ENCODE measurements at places on chromosomes 6 and 20.

GRCh38 chr6:72175916-72176315, 289.6 kb downstream of the RIMS1 start:
- DNase-seq: no peak

GRCh38 chr20:41135187-41135887, 2.0 kb upstream of the PLCG1 start:
- DNase-seq: peak; percentile 76

DNA sequence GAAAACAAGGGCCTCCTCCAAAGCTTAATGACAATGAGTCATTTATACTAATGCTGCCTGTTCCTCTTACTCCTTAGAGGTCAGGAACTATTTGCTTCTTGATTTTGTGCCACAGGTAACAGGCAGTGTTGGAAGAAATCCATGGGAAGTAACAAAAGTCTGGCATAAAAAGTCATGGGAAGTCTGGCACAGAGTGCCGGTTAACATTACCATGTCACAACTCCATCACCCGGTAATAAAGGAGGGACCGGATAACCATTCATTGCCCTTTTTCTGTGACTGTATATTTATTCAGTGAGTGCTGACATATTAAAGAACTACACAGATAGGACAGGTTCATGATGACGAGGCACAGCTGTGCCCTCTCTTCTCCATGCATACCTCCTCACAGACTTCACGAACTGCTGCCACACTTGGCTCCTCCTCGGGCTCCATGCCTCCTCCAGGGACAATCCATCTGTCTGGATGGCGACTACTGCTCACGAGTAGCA, 50.9 kb downstream of the NUDT3 start:
- no peak for DNase-seq

DNA sequence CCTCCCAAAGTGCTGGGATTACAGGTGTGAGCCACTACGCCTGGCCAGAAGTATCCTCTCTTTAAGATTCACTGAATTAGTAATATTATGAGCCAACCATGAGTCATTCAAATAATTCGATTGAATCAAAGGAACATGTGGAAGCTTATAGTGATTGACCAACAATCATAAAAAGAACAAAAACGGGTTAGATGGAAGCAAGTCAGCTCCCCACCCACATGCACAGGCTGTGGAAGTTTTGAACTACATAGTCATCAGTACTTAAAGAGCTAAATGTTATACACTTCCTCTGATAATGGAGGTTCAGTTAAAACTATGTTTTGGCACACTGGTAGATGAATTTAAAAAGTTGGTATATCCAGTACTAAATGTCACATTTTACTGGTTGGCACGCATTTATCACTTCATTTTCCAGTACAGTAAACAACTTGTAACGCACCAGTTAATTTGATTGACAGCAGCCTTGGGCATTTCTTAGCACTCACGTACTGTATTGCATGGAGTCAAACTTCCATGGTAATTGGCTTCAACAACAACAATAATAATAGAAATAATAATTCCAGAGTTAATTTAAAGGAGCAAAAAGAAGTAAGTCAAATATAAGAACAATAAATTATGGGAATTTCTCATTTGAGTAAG, 1107.3 kb upstream of the MAP3K7 start:
- no peak for DNase-seq

- DNase-seq: no peak
These were observed 27.6 kb downstream of the ZNF311 start for GRCh38 chr6:28977341-28978132.

GRCh38 chr6:166104107-166104506, 63.5 kb downstream of the TBXT start:
- DNase-seq: no peak

- DNase-seq: no peak
These were observed 477.7 kb downstream of the TFAP2A start for GRCh38 chr6:9937031-9937763.

DNA sequence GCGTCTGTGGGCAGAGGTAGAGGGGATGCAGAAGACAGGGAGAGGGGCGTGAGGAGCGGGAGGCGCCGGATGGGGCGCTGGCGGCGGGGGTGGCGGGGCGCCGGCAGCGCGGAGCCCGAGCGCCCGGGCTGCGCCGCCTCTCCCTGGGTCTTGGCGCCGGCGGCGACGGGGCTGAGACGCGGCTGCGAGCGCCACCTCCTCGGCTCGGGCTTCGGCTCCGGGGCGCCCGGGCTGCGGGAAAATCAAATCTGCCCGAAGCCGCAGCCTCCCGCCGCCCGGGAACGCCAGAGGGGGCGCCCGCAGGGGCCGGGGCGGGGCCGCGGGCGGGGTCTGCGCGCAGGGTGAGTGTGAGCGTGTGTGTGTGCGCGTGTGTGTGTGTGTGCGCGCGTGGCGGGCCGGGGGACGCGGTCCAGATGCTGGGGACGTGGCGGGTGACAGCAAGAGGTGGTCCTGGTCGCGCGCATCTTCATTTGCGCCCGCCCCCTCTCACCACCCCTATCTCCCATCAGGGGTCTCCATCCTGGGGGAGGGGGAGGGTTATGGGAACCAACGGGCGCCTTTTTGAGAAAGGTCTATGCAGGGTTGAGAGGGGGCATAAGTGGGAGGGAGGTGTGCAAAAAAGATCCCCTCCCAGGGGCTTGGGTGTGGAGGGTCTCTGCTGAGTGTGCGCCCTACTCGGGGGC, 646 bp upstream of the CPNE5 start:
- DNase-seq: peak; percentile 47

- no peak for DNase-seq
These were observed 124.8 kb upstream of the NEDD9 start for GRCh38 chr6:11357285-11357684.

DNA sequence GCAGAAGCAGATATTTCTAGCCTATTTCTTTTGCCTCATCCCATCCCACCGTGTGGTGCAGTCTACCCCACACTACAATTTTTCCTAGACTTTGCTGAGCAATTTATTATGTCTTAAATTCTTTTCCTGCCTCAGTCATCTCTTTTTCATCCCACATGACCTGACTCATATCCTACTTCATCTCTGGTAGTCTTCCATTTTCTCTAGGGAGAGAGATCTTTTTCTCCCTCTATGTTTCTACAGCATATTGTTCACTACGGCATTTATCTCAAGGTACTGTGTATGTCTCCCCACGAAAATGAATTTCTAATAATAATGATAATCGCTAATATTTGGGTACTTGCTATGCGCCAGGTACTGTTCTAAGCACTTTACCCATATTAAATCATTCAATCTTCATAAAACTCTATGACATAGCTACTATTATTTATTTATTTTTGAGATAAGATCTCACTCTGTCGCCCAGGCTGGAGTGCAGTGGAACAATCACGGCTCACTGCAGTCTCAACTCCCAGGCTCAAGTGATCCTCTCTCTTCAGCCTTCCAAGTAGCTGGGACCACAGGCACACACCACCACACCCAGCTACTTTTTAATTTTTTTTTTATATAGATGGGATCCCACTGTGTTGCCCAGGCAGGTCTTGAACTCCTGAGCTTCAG, 15.6 kb downstream of the PDSS2 start:
- no peak for DNase-seq

GRCh38 chr6:100633096-100633777, 168.5 kb upstream of the SIM1 start:
- DNase-seq: peak; percentile 69

GRCh38 chr20:38325167-38325566, 21.1 kb upstream of the LBP start:
- DNase-seq: no peak

DNA sequence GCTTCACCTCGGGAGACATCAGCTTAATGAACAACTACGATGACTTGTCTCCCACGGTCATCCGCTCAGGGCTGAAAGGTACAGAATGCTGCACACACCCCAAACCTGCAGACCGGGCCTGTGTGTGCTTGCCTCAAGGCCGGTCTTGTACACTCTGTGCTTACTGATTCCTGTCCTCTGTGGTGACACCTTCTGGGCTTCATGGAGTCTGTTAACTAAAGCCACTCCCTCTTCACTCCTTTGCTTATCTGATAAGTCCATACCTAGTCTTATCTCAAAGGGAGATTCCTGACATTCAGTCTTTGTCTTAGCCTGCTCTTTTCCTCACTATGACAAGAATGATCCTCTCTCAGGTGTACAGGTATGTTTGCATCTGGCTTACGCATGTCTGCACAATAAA, 107.7 kb upstream of the TMEM181 start:
- DNase-seq: no peak

- no peak for DNase-seq
These were observed 24.1 kb downstream of the USP45 start for GRCh38 chr6:99491171-99491570.

DNA sequence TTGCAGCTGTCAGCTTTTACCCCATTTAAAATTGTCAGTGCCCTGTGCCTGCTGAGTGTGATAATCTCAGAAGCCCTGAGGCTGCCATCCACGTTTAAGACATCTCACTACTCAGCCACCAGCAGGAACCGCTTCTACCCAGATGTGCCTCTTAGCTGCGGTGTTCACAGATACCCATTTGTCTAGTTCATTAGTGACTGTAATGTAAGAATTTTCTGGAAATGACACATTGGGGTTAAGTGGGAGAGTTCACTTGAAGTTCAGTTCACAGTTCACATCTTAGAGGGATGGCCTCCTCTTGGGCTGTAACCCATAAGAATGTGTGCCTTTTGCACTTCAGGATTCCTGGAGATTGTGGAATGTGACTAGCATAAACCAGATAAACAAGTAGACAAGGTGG, 477.7 kb downstream of the BTBD3 start:
- no peak for DNase-seq

- no peak for DNase-seq
These were observed 99.0 kb upstream of the TNFAIP3 start for GRCh38 chr6:137767911-137768690.

- peak; percentile 57 for DNase-seq
These were observed 6.5 kb downstream of the TGM6 start for GRCh38 chr20:2387180-2387577.

DNA sequence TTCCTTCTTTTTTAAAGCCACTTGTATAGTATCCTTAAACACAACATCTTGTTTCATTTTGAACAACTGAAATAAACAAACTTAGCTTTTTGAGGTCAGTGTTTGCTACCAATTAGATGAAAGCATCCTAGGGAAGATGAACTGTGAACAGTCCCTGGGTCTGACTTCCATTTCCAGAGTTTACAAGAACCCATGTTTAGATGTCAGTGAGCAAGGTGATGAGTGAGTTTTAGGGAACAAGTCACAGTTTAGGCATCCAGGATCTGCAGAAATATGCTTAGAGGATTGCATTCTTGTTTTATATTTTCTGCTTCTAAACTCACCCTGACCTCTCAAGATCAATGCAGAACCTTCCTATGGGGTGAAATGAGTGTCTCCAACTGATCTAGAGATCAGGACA, 3.0 kb downstream of the ZC2HC1B start:
- DNase-seq: no peak

DNA sequence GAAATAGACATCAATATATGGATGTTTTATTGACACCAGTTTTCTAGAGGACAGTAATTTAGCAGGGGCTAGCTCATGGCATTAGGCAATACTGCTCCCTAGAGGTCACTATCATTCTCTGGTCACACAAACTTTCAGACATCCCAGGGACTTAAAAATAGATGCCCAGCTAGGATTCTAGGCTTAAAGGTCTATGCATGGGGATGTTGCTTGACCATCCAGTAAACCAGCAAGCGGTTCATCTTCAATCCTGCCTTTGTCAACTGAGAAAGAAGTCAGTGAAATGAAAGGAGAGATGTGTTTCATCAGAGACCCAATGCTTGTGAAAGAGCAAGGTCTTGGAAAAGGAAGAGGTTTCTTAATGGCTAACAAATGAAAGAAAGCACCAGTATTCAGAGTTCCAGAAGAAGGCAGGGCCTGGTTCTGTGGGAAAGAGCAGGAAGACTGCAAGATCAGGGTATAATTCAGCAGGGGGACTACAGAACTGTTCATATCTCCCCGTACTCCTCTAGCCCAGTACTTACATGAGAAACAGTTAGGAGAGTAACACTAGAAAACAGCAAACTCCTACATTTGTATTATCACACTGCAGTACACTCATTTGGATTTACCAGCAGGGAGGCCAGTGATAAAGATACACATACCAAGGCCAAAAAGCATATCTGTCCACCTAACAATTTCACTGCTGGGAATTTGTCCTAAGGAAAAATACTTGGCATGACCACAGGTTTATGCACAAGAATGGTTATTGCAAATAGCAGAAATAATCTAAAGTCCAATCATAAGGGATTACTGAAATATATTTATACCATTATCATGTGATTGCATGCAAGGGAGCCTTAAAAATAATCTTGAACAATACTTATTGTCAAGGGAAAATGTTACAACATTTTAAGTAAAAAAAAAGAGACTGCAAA, 151.4 kb upstream of the LAMA2 start:
- peak; percentile 64 for DNase-seq

GRCh38 chr6:137247724-137248123, 28.5 kb upstream of the IFNGR1 start:
- DNase-seq: no peak

DNA sequence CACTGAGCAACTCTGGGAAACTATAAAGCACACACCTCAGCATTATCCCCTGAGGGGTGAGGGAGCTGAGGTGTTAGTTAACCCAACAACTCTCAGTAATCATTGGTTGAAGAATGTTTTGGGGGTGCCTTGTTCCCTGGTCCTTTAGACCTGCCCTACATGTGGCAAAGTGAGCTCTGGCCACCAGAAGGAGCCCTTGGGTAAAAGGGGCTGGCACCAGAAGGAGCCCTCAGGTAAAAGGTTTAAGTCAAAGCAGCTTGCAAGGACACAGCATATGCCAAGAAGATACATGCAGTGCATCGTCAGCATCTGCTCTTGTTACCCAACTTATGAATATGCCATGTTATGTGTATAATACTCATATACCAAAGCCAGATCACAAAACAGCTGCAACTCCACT, 1081.7 kb downstream of the KIF16B start:
- DNase-seq: peak; percentile 50

DNA sequence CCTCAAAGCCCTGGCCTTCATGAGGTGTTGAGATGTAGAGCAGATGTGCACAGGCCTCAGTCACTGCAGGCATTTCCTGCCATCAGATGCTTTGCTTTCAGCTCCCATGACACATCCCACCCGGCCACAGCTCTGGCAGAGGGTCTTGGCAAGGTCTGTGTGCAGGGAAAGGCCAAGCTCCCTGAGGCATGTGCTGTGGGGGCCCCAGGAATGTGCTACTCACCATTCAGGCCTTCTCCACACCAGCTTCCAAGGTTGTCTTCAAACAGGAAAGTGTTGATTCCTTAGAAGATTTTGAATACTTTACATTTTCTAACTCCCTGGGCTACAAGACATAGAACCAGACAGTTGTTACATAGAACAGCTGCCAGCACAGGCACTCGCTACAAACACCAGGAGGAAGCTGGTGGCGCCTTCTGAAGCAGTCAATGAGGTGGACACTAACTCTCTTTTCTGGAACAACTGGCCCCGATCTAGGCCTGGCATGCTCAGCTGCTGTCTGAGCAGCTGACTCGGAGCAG, 27.8 kb downstream of the CASS4 start:
- DNase-seq: no peak

DNA sequence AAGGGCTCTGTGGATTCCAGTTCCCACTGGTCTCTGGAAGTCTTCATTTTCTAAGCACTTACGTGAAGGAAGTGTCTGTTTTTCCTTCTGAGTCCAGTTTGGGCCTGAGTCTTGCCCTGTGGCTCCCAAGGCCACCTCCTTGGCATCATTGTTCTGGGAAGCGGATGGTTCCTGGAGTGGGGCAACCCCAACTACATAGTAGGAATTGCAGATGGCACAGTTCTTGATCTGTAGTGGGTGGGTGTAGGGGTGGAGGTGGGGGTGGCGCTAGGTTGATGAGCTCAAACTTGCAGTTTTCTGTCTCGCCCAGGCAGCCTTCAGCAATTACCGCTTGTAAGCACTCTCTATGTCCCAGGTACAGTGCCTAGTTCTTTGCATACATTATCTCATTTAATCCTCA, 7.2 kb upstream of the FERMT1 start:
- no peak for DNase-seq

GRCh38 chr20:33893314-33893713, 82.2 kb downstream of the CHMP4B start:
- no peak for DNase-seq

- DNase-seq: no peak
These were observed 193.4 kb upstream of the CDYL start for GRCh38 chr6:4582506-4583417.
